ENCODE measurements at places on chromosomes 2 and 18.

- DNase-seq = no peak
Observed at GRCh38 chr18:13577091-13577697, 149.2 kb downstream of the FAM210A start.

- DNase-seq = no peak
Observed at GRCh38 chr2:176851200-176851888, 361.2 kb upstream of the HNRNPA3 start.

GRCh38 chr2:72198532-72199241 lies 51.0 kb upstream of the CYP26B1 start:
- peak; percentile 23 for DNase-seq

DNA sequence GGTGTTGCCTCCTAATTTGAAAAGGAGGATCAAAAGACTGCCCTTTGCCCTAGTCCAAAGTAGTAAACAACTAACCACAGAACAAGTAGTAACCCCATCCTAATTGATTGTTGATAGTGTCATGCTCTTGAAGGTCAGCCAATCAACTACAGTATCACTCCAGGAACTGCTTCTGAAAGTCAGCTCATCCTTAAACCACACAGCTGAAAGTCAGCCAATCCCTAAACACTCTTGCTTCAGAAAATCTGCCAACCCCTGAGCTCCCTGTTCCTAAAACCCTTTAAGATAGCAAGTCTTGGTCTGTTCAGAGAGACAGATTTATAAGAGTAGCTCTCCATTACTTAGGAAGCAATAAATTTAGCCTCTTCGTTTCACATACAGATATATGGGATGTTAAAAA lies 51.6 kb upstream of the CPO start:
- no peak for DNase-seq

DNA sequence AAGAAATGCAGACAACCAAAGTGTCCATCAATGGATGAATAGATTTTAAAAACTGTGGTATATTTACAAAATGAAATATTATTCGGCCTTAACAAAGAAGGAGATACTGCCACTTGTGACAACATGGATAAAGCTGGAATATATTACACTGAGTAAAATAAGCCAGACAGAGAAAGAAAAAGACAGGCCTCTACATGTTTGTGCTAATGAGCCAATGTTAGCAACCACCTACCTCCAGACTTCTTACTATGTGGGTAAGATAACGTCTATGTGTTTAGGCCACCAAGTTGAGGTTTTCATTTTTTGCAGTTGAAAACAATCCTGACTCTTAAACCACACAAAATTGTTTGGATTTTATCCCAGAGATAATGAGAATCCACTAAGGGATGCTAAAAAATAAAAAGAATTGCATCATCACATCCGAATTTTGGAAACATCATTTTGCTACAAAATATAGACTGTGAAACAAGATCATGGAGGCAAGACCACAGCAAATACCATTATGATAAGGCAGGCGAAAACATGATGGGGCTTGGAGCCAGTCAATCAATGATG lies 47.0 kb downstream of the EVA1A start:
- no peak for DNase-seq

DNA sequence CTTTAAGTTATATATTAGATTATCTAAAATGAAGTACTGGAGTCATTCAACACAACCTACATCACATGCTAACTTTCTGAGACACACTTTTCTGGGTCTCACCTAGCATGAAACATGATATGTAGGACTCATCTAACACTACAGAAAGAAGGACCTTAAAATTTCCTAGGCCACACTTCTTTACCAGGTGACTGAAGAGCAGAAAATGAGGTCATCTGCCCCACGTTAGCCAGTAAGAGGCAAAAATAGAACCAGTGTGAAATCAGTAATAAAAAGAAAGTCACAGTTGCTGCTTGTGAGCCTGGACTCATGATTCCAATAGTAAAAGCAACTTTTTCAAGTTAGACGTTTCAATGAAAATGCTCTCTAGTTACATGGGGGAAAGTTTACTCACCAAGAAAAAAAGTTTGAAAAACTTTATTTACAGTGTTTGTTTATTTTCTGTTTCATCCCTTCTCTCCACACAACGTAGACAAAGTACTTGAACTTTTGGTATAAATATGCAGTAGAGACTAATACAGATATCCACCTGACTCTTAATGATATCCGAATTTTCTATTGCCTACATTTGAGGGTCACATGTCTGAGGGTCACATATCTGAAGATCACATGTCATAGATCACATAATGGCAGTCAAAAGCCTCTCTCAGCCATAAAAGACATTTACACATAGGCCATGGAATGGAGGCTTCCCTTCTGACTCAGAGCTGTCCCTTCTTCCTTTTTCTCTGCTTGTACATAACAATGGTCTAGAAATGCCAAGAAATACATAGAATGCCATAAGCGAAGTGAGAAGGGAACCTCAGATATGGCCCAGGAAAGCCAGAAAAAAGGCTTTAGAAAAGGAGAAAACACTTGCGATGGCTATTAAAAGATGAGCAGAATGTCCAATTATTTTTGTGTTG lies 362.9 kb downstream of the ZEB2 start:
- DNase-seq = no peak

DNA sequence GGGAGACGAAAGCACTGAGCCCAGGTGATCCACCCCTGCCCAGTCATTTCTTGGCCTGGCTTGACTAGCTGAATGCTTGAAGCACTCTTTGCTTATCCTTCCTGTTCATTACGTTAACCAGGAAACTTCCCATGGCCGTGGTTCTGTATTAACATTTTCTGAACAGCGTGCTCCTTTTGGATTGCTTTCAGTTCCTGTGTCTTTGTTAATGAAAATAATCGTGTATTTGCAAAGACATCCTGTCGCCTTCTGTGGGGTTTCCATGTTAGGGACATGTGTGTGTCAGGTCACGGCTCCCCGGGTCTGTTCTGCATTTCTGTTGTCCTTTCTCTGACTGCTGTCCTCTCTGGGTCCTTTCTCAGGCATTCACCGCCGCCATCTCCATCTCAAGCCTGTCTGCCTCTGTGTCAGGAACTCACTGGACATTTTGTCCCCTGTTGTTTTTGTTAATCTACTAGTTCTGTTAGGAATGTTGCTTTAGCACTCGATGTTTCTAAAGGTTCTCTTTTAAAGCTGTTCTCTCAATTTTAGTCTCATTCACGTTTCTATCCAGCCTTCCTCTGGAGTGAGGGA lies 434.1 kb upstream of the HS6ST1 start:
- DNase-seq = no peak

GRCh38 chr18:63440219-63440618 lies 17.9 kb upstream of the VPS4B start:
- no peak for DNase-seq

DNA sequence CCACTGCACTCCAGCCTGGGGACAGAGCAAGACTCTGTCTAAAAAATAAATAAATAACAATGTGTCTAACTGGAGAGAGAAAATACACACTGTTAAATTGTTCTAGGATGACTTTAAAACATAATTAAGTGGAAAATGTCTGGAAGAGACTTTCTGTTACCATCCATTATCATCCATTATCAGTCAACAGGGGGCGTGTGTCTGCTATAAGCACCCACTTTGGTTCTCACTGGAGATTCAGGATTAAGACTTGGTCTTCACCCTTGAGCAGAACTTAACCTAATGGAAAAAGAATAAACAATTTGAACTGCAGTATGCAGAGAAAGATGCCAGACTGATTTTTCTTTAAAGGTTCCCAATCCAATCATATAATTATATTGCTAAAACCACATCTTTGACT lies 999.8 kb upstream of the GYPC start:
- DNase-seq = no peak

GRCh38 chr18:28365411-28365831 lies 188.5 kb upstream of the CDH2 start:
- peak; percentile 46 for DNase-seq

DNA sequence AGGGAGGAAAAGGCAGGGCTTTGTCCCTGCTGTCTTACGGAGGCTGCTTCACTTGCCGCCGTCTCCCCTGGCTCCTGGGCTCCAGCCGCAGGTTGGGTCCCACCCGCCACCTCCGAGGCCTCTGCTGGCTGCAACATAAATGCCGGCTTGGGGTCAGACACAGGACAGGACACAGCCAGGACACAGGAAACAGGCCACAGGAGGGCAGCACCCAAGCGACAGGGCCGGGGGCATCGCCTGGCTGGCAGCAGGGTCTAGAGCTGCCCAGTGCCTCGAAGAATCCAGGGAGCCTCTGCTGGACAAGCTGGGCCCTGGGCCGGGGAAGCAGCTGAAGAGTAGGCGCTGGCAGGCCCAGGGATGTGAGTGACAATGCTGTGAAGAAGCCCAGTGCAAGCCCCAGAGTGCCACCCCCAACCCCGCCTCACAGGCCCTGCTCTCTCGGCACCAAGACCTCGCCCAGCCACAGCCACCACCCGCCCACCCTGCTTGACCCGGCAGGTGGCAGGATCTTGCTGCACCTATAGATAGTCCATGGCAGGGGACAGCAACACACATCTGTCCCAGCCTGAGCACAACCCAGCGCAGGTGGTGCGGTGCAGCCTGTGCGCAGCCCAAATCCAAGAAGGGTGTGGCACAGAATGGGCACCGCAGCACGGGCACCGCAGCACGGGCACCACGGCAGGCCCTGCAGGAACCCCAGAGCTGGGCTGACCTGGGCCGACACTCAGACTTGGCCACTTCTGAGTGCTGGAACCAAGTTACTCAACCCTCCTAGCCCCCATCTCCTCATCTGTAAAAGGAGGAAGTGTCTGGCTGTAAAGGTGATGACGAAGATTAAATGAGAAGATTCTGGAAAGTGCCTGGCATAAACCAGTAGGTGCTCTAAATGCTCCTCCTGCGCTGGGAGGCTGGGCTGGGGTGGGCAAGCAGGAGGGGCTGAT lies 55.6 kb downstream of the BIN1 start:
- DNase-seq = no peak

GRCh38 chr2:173307293-173307692 lies 47.4 kb upstream of the CDCA7 start:
- DNase-seq = no peak

GRCh38 chr2:85477884-85478283 lies 59.4 kb downstream of the SH2D6 start:
- no peak for DNase-seq

- DNase-seq = no peak
Observed at GRCh38 chr18:48129621-48130082, 199.2 kb upstream of the SMAD2 start.

- DNase-seq = peak; percentile 74
Observed at GRCh38 chr2:28621172-28622100, 125.6 kb downstream of the PLB1 start.

DNA sequence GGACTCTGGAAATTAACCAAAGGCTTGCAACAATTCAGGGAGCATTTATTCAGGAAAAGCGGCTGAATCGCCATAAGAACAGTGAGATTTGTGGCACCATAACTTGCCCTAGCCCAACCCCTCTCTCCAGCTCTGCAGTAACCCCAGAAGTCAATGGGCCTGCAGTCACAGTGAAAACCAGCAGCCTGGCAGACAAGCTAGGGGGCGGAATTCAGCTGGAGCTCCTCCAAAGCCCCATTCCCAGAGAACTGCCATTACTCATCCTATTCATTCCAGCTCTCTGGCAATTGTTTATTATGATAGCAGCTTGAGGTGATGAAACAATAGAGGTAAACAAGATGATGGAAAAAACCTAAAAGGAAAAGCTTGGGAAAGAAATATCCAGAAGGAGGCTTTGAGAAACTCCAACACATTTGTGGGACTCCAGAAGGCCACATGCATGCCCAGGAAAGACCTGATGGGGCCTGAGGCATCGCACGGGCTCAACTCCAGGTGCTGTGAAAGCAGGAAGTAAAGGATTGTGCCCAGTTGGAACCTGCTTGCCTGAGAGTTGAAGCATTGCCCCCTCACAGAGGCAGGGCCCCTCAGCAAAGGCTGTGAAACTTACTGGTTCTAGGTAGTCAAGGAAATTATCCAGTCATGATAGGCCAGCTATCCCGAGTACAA lies 126.7 kb downstream of the TWIST2 start:
- DNase-seq = peak; percentile 85

GRCh38 chr2:159758686-159759085 lies 39.3 kb downstream of the CD302 start:
- peak; percentile 69 for DNase-seq

GRCh38 chr2:26537826-26538475 lies 60.0 kb upstream of the OTOF start:
- DNase-seq = no peak

DNA sequence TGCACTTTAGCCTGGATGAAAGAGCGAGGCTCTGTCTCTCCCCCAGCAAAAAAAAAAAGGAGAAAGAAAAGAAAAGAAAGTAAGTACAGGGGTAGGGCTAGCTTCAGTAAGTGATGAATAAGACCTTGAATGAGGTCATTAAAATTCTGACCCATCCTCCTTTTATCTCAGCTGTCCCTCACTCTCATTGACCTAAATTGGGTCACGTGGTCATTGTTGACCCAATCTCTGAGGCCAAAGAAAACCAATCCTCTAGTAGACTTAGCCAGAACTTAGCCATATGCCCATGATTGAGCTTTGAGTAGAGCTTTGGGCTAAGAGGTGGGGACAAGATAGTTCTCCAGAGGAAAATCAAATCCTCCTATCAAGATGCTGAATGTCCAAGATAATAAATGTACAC lies 149.3 kb downstream of the PDE11A start:
- DNase-seq = no peak

DNA sequence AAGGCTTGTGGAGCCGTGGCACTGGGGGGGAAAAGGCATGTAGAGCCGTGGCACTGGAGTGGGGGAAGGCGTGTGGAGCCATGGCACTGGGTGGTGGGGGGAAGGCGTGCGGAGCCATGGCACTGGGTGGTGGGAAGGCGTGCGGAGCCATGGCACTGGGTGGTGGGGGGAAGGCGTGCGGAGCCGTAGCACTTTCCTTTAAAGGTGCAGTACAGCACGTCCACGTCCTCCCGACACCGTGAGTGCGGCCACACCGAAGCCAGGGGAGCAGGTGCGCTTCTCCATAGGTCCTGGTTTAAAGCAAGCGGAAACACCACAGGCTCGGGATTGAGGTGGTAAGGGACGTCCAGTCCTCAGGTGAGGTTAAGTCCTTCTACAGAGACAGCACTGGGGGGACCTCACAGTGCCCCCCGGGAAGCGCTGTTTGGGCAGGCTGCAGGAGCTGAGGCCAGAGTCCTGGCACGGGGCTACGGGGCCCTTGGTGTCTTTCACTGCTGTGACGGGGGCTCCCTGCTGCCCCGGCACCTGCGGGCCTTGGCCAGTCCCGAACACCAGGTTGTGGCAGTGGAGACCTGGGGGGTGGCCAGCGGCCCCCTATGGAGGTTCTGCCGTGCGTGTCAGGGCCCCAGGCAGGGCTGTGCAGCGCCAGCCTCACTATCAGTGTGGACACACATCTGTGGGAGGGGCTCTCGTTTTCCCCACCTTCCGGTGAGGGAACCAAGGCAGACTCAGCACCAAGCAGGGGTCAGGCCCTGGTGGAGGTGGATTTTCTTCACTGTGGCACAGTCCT lies 93.0 kb upstream of the CTDP1 start:
- no peak for DNase-seq

- no peak for DNase-seq
Observed at GRCh38 chr2:236164925-236165841, 3.0 kb downstream of the GBX2 start.

GRCh38 chr2:52934323-52934898 lies 833.2 kb upstream of the CHAC2 start:
- DNase-seq = no peak

DNA sequence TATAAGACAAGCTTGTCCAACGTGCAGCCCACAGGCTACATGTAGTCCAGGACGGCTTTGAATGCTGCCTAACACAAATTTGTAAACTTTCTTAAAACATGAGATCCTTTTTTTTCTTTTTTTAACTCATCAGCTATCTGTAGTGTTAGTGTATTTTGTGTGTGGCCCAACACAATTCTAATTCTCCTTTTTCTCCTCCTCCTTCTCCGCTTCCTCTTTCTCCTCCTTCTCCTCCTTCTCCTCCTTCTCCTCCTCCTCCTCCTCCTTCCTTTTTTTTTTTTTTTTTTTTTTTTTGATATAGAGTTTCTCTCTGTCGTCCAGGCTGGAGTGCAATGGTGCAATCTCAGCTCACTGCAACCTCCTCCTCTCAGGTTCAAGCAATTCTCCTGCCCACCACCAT lies 39.3 kb upstream of the GTF2A1L start:
- no peak for DNase-seq
